Left lung (tissue), 14 donors: ENCODE measurements at places on chromosomes 7 and 10. TPM values are rescaled to one million over a fixed set of nuclear protein-coding genes. Genes with fewer than 3 reads are reported as not detected.

The NPTX2 gene
- 0.38 TPM for polyA plus RNA-seq

The CPA2 gene
- polyA plus RNA-seq: 0.46 TPM

The PDE6C gene
- 1.5 TPM for polyA plus RNA-seq

The ENTPD7 gene
- 15.1 TPM for polyA plus RNA-seq

The PRLHR gene
- 0.03 TPM for polyA plus RNA-seq

The GRID2IP gene
- polyA plus RNA-seq: 1.2 TPM

The LIPN gene
- not detected for polyA plus RNA-seq

The PSD gene
- 8.0 TPM for polyA plus RNA-seq

DNA sequence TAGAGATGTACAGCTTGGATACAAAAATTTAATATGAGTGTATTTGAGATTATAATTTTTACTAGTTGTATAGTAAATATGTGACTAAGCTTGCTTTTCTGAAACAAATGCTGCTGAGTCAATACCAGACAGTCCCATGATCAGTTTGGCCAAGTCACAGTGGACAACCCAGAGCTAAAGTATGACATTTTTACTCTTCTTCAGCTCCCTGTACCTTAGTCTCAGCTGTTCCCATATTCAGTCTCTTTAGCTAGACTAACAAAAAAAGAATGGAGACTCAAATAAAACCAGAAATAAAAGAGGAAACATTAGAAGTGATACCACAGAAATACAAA is 189.3 kb downstream of the CTNNA3 start:
- DNase-seq: no peak

DNA sequence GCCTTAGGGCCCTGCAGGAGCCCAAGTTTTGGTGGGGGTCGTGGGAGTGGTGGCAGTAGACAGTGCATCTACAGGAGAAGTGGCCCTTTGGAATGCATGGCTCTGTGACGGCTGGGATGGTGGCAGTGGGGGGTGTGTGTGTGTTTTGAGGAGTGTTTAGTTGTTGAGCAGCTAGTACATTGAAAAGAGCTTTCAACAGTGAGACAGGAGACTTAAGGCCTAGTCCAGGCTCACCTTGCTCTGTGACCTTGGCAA is 27.1 kb downstream of the ZNF775 start:
- DNase-seq: no peak

DNA sequence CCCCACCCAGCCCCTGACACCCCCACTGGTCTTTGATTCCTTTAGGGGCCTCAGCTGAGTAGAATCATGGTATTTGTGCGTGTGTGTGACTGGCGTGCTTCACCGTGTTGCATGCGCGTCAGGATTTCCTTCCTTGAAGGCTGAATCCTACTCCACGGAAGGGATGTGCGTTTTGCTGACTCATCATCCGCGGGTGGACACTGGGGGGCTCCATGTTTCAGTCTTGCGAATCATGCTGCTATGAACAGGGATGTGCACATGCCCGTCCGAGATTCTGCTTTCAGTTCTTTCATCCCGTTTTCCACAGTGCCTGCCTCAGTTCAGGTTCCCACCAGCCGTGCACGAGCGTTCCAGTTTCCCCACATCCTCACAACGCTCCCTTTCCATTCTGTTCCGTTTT is 20.9 kb upstream of the JAKMIP3 start:
- DNase-seq: no peak

- no peak for DNase-seq
Observed at GRCh38 chr7:129773871-129774270, 162.4 kb downstream of the NRF1 start.

- no peak for DNase-seq
Observed at GRCh38 chr7:130669085-130669700, 645 bp upstream of the COPG2 start.

DNA sequence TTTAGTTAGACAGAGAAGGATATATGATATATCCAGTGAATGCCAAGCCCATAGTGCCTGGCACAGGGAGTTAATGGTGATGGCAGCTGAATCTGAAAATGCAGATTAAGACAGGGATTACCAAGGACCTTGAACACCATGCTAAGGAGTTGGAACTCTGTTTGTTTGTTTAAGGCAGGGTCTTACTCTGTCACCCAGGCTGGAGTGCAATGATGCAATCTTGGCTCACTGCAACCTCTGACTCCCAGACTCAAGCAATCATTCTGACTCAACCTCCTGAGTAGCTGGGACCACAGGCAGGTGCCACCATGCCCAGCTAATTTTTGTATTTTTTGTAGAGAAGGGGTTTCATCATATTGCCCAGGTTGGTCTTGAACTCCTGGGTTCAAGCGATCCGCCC is 1.6 kb downstream of the AKR1D1 start:
- no peak for DNase-seq

DNA sequence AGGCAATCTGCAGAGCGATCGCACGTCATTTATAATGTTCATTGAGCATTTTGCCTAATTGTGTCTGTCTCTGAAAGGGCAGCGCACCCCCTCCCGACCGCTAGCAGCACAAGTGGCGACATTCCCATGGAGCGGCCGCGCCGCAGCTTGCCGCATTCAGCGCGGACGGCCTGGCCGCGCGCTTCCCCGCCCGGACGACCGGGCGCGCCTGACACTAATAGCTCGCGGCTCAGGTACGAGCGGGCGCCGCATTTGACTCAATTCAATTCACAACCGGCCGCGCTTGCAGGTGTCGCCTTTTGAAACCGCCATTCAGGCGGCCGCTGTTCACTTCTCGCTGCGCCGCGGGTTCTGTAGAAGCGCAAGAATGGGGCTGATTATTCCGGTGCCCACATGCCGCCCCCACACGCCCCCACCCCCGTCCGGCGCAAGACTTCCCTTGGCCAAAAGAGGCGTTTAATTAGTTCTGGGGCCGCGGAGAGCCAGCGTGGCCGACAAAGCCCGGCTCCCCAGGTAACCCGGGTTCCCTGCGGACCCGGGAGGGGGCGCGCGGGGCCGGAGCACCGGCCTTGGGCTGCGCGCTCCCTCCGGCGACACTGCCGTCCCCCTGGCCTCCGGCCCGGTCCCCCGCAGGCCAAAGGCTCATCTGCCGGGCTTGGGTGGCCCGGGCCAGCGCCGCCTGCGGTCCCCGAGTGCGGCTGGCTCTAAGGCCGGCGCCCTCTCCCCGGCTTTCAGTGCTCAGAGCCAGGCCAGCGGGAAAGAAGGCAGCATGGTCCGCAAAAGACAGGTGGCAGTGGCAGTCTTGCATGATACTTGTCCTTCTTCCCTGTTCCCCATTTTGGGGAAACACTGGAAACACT is 18.7 kb upstream of the PTF1A start:
- no peak for DNase-seq

DNA sequence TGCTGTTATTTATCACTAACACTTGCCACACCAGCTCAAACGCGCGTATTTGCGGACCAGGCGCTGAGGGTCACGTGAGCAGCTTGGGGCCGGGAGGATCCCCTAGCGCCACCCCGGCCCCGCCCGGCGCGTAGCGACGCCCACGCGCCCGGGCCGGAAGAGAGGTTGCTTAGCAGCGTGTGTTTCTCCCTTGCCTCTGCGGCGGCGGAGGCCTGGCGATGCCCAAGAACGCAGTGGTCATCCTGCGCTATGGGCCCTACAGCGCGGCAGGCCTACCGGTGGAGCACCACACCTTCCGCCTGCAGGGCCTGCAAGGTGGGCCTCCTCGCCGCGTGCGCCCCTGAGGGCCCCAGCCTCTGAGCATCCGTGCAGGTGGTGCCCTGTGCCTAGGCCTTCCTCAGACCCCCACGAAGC is at the start of gene C10orf53:
C10orf53 (plus strand) TSS at position 172 of the 414 bp plus-strand sequence; CDS start at position 219, 47 bp downstream.
- no peak for DNase-seq

DNA sequence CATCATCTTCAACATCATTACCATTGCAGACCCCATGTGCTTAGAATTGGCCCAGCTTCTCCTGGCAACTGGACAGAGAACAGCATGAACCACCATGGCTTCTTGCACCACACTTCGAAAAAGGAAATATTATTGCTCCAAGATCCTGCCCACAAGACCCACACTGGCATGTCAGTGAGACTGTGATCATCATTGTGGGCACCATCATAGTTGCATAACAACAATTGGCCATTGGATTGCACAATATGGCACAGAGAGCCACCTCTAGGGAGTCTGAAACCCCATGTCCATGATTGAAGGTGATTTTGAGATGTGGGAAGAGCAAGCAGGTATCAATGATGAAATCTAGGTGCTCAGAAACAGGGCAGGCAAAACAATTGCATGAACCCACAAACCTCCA is 918.9 kb downstream of the GRID1 start:
- no peak for DNase-seq

DNA sequence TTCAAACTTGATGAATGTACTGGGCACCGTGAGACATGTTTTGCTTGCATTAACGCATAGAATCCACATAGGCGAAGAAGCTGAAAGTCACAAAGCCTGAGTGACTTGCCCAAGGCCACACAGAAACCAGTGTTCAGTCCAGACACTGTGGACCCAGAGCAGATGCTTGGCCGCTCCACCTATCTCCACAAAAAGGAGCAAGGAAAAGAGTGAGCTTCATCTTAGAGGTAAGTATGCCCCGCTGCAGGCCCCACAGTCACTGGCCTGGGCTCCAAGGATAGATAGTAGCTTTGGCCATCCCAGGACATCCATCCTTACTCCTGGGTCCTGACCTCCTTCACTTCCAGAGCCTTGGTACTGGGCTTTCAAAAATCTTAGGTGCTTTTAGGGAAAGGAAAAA is 60.1 kb upstream of the SAMD8 start:
- DNase-seq: no peak

DNA sequence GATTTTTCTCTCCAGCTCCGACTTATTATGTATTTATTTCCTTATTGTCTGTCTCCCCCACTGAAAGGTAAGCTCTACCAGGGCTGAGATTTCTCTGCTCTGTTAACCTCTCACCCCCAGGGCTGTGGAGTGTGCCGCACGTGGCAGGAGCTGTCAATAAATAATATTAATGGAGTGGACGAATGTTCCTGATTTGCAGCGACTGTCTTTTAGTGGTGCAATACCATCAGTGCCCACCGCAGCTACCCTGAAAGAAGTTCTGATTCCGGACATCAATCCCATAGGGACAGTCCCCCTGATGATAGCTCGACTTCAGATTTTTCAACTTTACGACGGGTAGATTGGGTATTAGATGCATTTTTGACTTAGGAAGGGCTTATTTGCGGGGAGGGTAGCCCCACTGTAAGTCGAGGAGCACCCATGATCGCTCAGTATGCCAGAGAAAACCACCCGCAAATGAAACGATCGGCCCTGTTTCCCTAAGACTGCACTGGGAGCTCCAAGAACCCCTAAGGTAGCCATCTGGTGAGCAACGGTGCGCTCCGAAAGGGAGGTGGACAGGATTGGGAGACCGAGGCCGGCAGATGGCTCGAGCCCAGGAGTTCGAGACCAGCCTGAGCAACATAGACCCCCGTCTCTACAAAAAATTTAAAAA is 986 bp upstream of the PPP2R2D start:
- DNase-seq: no peak

GRCh38 chr10:120098232-120098930 is 205.9 kb downstream of the SEC23IP start:
- DNase-seq: no peak

DNA sequence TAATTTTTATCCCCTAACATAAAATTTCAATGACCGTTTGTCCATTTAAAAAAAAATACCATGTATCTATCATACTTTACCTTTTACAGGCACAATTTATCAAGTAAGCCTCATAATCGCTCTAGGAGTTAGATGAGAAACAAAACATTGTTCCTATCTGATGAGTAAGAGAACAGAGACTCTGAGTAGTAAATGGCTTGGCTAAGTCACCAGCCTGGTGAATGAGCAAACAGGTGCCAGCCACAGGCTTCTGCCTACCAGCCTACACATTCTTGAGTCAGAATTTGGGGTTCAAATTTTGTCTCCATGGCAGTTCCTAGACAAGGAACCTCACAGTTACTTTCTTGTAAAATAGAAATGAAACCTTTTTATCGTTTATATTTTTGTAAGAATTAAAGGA is 235.4 kb downstream of the HGF start:
- no peak for DNase-seq

GRCh38 chr7:126702242-126703016 is 550.3 kb downstream of the GRM8 start:
- DNase-seq: no peak

DNA sequence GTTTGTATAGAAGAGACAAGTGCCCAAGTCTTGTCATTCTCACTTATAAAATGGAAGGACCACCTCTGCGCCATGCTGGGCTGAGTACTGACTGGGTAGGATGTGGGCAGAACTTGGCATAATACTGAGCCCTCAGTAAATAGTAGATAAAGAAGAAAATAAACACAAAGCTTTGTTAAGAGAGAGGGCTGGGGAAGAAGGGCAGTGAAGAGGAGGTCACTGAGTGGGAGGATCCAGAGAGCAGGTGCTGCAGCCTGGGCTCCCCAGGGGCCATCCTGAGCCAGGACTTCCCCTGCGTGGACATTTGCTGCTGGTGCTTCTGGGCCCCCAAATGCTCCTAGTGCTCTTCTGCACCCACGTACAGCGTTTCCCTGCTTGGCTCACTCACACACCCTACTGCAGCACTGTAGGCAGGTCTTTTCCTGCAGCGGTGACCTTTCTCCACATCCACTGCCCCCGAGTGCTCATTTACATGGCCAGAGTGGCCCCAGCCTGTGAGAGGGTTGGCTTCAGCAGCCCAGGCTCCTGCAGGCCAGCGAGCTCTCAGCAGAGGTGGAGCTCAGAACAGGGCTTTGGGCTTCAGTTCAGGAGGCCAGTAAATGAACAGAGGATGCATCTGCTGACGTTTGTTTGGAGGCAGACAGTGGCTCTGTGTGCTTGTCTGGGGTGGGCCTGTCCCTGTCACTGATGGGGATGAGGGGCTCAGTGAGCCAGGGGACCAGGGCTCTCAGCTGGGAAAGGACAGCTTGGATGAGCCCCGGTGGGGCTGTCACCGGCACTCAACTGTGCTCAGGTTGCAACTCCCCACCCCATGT is 164.6 kb downstream of the ADARB2 start:
- DNase-seq: no peak

DNA sequence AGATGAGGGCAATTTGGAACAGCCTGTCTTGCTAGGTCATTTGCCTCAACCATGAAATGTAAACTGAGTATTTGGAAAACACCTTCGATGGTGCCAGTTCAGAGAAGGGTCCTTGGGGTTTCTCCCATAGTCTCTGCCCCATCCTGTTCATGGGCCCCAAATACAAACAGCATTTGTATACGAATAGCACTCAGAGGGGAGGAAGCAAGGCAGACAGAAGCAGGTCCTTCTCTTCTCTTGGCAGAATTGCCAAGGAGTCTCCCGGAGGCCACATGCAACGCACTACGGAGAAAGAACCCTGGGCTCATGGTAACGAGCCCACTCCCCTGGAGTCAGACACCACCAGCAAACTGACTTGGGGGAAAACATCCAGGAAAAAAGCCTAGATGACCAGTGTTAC is 162.1 kb downstream of the RAB11FIP2 start:
- DNase-seq: no peak

- no peak for DNase-seq
Observed at GRCh38 chr10:8158193-8159071, 103.9 kb downstream of the GATA3 start.

GRCh38 chr7:1109581-1110310 is 21.8 kb downstream of the GPER1 start:
- DNase-seq: no peak

GRCh38 chr10:5354068-5354467 is 10.7 kb upstream of the UCN3 start:
- DNase-seq: no peak

GRCh38 chr7:100175296-100175935 is 1.8 kb downstream of the GPC2 start:
- no peak for DNase-seq

- no peak for DNase-seq
Observed at GRCh38 chr7:94135180-94135579, 131.0 kb upstream of the BET1 start.
